ENCODE measurements at places on chromosomes 1 and 21.

GRCh38 chr1:50704126-50704525 is 255.9 kb downstream of the FAF1 start:
- no peak for DNase-seq

GRCh38 chr1:13842497-13842896 is 142.5 kb downstream of the PRDM2 start:
- no peak for DNase-seq

DNA sequence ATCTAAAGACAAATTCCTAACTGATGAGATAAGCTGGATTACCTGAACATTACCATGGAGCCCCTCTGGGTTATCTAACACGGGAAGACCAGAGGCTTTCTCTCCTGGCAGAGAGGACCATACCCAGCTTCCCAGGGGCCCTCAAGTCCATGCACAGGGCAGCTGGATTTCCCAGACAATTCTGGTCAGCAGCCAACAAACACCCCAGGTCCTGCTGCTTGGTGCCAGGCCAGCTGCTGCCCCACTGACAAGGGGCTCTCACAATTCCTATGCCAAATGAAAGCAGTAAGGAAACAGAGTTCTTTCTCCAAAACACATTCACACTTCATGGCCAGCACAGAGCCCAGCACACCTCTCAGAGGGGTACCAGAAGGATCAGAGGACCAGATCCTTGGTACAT is 114.2 kb downstream of the HLCS start:
- DNase-seq, result no peak

DNA sequence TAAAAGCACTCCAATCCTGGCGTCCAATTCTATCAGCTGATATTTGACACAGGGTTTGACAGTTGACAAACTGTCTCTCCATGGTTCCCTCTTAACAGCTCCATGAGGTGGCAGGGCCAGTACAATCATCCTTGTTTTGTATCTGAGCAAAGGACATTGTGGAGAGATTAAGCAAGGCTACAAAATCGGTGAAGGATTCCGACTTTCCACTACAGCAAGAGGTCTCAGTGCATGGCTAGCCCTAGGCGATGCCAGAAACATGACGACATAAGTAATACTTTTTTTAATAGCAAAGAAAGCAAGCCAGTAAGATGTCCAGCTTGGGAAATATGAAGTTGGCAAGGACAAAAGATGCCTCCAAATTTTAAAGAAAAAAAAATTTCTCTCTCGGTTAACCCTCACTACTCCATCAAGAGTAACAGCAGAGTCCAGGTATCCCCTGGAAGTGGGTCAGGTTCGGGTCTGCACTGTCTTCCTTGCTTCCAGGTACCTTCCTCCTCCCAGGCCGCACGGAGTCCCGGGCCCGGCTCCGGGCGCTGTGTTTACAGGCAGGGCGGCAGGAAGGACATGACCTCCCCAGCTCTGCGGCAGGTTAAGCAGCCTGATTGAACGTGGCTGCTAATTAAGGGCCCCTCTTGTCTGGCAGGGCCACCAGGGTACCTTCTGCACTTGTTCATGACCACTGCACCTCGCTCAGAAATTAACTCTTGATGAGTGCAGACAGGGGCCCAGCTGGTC is 106.1 kb downstream of the SIM2 start:
- no peak for DNase-seq

- no peak for DNase-seq
Measured at GRCh38 chr1:222224156-222224555, 323.7 kb downstream of the HHIPL2 start.

GRCh38 chr1:201773764-201774163 is 55.2 kb upstream of the IPO9 start:
- no peak for DNase-seq
